CD4-positive, alpha-beta T cell treated with Interleukin-4 for 4 hours (primary cell): ENCODE measurements at places on chromosomes 4 and X.

DNA sequence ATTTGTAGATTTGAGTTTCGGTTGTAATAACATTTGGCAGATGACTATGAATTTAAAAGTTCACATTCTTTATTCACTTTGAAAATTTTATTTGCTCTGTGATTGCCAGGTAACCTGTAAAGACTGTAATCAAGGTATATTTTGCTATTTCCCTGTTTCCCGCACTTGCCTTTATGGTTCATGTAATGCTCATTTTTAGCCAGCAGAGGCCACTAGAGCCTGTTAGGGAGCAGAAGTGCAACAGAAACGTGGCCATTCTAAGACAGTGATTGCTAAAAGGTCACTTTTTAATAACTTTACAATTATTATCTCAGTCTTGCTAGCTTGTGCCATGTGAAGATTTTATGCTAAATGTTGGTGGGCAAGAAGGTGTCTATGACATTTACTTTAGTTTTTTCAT lies 12.4 kb downstream of the YIPF6 start:
- peak; percentile 49 for DNase-seq

- DNase-seq = no peak
These were observed 6.8 kb downstream of the CLDN2 start for GRCh38 chrX:106927023-106927422.

GRCh38 chr4:177320721-177321120 lies 11.0 kb downstream of the NEIL3 start:
- no peak for DNase-seq

GRCh38 chrX:49174723-49175122 lies 3.0 kb downstream of the PLP2 start:
- DNase-seq = no peak
